ENCODE measurements at places on chromosomes 3 and 15. TPM values are rescaled to one million over a fixed set of nuclear protein-coding genes. Genes with fewer than 3 reads are reported as not detected.

GRCh38 chr15:71739355-71739754 is 71.0 kb upstream of the NR2E3 start:
- no peak for DNase-seq

GRCh38 chr3:178382449-178383061 is 153.7 kb upstream of the KCNMB2 start:
- no peak for DNase-seq

Gene CHCHD4
- 25.0 TPM for total RNA-seq

Gene TICRR
- 18.7 TPM for total RNA-seq

Gene PLA2G4E
- not detected for total RNA-seq

DNA sequence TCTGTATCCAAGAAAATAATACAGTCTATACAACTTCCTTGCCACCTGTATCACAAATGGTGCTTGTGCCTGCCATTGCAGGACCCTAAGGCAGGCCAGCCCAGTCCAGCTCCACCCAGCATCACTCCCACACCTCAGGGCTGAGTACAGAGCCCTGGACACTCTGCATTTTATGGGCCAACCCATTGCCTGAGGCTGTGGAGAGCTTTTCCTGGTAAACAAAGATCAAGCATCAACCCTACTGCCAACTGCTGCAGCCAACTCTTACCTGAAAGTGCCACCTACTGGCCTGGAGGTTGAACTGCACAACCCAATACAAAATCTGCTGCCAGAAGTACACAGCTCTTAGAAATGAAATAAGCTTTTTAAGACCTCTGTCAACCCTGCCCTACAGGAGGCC is 1082.2 kb downstream of the NAALADL2 start:
- no peak for DNase-seq

DNA sequence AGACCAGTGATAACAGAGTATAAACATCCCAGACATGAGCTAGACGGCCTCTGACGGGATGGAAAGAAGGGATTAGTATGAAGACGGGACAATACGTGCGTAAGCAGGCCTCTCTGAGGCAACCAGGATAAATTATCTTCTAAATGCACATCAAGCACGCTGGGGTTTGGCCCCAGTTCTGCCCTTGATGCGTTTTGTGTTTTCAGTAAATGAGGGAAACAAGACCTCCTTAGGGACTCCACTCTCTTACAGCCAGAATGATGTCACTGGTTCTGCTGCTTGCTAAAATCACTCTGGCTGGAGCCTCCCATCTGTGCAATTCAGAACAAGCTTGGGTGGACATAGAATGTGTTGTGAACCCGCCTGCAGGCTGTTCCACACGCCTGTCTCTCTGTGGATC is 156.0 kb upstream of the MCTP2 start:
- DNase-seq: no peak

GRCh38 chr3:20013396-20013795 is 1.3 kb upstream of the PP2D1 start:
- DNase-seq: no peak

Gene DPPA2
- not detected for total RNA-seq

GRCh38 chr3:120148187-120148949 is 54.1 kb upstream of the GSK3B start:
- no peak for DNase-seq

- DNase-seq: no peak
These were observed 162.8 kb upstream of the ZNF385D start for GRCh38 chr3:21913791-21914190.

Gene NTRK3
- 0.51 TPM for total RNA-seq

DNA sequence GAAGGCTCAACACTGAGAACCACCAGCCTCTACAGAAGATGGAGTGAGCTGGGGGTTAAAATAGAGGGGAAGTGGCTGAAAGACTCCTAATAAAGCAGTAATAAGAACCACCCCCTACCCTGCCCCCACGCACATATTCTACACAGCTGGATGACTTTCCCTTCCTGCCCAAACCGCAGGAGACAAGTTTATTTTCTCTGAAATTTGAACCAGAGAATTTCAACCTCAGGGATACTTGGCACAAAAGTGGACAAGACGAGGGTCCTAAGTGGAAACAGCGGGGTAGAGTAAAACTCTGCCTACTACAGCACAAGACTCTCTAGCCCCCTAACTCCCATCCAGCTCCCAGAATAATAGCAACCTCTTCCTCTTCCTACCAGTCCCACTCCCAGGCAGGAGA is 28.4 kb downstream of the USF3 start:
- DNase-seq: no peak

Gene EPB42
- not detected for total RNA-seq

DNA sequence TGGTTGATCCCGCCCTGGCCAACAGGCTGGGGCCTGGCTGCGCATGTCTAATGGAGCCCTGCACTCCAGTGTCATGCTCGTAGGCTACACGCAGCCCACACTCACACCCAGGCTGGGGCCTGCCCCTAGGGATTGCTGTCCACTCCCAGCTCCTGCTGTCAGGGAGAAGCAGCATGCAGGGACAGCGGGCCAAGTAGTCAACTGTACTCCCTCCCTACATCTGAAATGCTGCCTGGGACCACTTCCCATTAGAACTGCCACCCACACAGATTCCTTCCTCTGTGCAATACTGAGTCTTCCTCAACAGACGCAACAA is 16.1 kb downstream of the ALS2CL start:
- no peak for DNase-seq

GRCh38 chr15:80547264-80547663 is 143.1 kb downstream of the ARNT2 start:
- DNase-seq: no peak

Gene GOLGA8O
- total RNA-seq: 1.7 TPM

GRCh38 chr3:115855911-115856310 is 232.6 kb downstream of the GAP43 start:
- no peak for DNase-seq

DNA sequence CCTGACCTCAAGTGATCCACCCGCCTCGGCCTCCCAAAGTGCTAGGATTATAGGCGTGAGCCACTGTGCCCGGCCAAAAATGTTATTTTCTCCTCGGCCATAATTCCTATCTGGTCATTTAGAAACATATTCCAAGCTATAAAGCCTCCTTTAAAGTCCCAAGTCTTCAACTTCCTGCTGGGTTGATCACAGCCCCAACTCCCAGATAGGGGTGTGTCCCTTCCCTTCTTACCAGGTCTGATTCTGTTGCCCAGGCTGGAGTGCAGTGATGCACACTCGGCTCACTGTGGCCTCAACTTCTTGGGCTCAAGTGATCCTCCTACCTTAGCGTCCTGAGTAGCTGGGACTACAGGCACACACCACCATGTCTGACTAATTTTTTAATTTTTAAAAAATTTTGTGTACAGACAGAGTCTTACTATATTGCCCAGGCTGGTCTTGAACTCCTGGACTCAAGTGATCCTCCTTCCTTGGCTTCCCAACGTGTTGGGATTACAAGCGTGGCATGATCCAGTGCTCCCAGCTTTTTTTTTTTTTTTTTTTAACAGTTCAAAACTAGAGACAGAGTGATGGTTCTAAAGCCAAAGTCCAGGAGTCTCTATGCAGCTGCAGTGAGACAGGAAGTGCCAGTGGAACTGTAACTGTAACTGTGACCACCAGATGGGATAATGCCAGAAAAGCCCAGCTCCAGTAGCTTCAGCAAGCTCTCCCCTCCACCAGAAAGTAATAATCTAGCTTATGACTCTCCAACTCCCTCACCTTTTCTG is 8.2 kb upstream of the PRKAR2A start:
- DNase-seq: no peak

Data from activated T-helper 2 cell treated with anti-CD3 and anti-CD28 coated beads, Interferon-gamma antibody, Interleukin-2, Interleukin-4, amounts not matched to agents 10 μg/mL and 5 μg/mL and 100 μg/mL, durations not matched to agents 14 hours and 24 hours and 36 hours (primary cell).